ENCODE measurements at places on chromosomes 1 and 21. TPM values are rescaled to one million over a fixed set of nuclear protein-coding genes. Genes with fewer than 3 reads are reported as not detected.

GRCh38 chr1:226511296-226511695 lies 37.3 kb upstream of the STUM start:
- DNase-seq = no peak

GRCh38 chr1:228217551-228218344 lies 9.9 kb downstream of the OBSCN start:
- no peak for DNase-seq

The WDR64 gene
- not detected for total RNA-seq

GRCh38 chr1:110430366-110430765 lies 20.6 kb upstream of the PROK1 start:
- DNase-seq = no peak

DNA sequence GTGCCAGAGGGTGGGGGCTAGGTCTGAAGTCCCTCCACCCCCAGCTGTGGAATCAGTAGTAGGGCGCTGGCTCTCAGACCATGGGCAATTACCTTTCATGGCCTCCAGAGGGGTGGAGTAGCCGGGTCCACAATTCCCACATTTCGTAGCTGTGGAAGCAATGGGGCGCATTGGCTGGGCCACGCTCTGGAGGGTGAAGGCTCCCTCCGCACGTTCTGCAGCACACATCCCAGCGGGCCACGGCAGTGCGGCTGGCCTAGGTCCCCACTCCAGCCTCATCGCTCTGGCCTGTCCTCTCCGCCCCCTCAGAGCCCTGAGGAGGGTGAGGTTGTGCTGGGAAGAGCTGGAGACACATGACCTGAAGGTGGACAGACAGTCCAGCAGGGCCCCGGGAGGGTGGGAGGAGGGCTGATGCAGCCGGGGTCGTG lies 2.9 kb downstream of the SELENBP1 start:
- DNase-seq = no peak

- no peak for DNase-seq
These were observed 9.4 kb upstream of the CRABP2 start for GRCh38 chr1:156714830-156715229.

GRCh38 chr21:37878946-37879660 lies 37.2 kb downstream of the KCNJ6 start:
- peak; percentile 93 for DNase-seq

DNA sequence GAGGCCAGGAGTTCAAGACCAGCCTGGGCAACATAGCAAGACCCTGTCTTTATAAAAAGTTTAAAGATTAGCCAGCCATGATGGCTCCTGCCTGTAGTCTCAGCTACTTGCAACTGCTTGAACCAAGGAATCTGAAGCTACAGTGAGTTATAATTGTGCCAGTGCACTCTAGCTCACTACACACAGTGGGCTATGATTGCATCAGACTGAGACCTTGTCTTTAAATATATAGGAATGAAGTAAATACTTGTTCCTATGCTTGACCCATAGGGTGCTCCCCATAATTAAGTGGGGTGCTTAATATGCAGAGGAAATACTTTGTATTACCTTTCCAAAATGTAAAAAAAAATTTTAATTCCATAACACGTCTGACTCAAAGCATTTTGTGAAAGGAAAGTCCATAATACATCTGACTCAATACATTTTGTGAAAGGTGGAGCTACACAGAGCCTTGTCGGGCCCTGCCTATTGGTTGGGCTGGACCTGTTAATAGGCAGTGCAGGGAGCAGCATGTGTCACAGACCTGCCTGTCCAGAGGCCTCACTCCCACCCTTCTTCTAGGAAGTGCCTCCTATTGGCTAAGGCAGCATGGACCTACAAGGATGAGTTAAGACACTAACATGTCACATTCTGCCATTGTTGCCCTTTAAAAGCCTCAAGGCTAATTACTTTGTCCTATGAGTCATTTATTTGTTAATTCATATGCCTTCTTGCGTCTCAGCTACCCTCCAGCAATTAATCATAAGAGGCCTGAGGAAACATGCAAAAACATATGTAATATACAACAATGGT lies 33.6 kb downstream of the CD58 start:
- DNase-seq = peak; percentile 58

GRCh38 chr1:914891-915280 lies 8.8 kb upstream of the SAMD11 start:
- DNase-seq = no peak

DNA sequence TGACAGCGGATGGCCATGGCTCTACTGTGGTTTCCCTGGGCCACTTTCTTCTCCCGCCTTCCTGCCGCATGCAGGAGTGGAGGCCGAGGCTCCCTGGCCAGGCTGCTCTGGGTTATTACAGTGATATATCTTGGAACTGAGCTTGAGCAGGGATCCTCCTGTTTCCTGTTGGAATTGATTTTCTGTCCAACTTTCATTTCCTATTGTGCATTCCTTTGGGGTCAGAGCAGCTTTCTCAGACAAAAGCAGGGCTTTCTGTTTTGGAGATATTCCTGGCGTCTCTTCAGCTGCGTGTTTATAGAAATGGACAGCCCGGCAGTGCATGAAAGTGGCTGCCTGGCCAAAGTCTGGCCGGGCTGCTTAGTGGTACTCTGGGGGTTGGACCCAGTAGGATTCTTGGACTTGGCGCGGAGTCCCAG lies 146.4 kb downstream of the KIF26B start:
- DNase-seq = peak; percentile 19

GRCh38 chr21:29670228-29670627 lies 269.6 kb downstream of the GRIK1 start:
- no peak for DNase-seq

GRCh38 chr1:2617971-2618470 lies 14.8 kb downstream of the MMEL1 start:
- no peak for DNase-seq

DNA sequence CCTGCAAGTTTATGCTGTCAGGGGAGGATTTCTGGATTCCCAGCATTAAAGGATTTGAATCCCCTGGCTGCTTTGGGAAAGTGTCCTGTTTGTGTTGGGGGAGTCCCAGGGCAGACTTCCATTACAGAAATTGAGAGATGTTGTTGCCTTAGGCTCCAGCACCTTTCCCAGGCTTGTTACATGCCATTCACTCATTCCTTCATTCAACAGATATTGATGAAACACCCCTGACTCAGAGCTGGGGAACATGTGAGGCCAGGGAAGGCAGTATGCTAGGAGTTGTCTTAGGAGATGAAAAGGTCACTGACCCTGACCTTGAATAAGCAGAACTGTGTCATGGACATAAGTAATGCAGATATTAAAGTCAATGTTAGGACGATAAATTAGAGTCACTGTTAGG lies 161.7 kb downstream of the NTMT2 start:
- peak; percentile 35 for DNase-seq

DNA sequence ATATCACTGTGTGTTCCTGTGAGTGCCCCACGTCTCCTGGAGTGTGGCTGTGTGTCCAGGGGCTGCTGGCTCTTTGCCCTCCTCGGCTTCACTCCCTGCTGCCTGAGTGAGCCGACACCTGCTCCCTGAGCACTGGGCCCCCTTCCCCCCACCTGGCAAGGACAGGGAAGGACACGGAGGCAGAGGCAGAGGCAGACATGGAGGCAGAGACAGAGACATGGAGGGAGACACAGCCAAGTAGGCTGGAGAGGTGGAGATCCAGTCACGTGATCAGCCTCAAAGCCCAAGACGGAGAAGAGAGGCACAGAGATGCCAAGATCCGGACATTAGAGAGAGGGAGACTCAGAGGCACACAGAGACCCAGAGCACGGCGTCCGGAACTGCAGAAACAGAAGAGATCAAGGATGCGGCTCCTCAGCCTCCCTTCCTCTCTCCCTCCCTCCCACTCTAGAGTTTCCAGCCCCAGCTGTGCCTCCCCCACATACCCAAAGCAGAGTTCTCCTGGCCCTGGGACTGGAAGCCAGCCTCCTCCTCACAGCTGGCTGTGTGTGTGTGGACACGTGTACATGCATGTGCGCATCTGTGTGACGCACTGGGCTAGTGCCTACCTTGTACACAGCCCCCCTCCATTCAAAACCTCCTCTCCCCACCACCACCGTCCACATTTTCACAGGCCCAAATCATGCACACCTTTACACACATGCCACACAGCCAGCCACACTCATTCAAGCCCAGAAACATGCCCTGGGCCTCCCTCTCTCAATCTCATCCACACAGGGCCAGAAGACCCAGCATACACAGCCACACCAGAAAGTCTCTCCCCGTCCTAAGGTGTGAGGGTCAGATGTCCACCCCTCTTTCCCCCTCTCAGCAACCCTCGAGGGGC lies 39.1 kb upstream of the WASF2 start:
- DNase-seq = peak; percentile 79

The OR2W3 gene
- total RNA-seq = 0.54 TPM

The C4BPA gene
- total RNA-seq = not detected

- DNase-seq = no peak
These were observed 217.0 kb upstream of the PKN2 start for GRCh38 chr1:88466899-88467580.

GRCh38 chr1:198253259-198253658 lies 96.5 kb downstream of the NEK7 start:
- no peak for DNase-seq

GRCh38 chr1:59285691-59286090 lies 11.2 kb upstream of the FGGY start:
- DNase-seq = peak; percentile 56

The ARPC5 gene
- total RNA-seq = 212 TPM

The SLC5A9 gene
- total RNA-seq = not detected

DNA sequence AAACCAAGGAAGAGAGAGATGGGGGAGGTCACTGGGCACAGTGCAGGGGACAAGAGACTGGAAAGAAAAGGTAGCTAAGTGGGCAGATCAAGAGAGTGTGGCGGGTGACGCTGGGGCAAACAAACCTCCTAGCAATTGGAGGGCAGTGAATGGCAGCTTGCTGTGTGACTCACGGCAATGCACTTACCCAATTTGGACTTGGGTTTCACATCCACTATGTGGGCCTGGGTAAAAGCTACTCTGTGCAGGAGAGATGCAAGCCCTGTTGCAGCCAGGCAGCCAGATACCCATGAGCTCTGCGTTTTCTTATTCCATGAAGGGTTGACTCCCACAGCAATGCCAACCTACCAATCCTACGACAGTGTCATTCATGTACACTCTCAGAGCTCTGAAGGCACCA lies 9.5 kb downstream of the PLXNA2 start:
- DNase-seq = no peak

- no peak for DNase-seq
These were observed 1.1 kb upstream of the COL11A1 start for GRCh38 chr1:103109311-103109920.
